HT1080 (cell line): ENCODE measurements at places on chromosomes 5 and 9. TPM values are rescaled to one million over a fixed set of nuclear protein-coding genes. Genes with fewer than 3 reads are reported as not detected.

FGD3 gene
- 0.06 TPM in 1 of 2 replicates, not detected in the other for total RNA-seq

- DNase-seq = no peak
These were observed 111.1 kb downstream of the SGCD start for GRCh38 chr5:156438076-156438475.

- DNase-seq = no peak
These were observed 93.7 kb upstream of the ERBIN start for GRCh38 chr5:65832603-65833228.

DNA sequence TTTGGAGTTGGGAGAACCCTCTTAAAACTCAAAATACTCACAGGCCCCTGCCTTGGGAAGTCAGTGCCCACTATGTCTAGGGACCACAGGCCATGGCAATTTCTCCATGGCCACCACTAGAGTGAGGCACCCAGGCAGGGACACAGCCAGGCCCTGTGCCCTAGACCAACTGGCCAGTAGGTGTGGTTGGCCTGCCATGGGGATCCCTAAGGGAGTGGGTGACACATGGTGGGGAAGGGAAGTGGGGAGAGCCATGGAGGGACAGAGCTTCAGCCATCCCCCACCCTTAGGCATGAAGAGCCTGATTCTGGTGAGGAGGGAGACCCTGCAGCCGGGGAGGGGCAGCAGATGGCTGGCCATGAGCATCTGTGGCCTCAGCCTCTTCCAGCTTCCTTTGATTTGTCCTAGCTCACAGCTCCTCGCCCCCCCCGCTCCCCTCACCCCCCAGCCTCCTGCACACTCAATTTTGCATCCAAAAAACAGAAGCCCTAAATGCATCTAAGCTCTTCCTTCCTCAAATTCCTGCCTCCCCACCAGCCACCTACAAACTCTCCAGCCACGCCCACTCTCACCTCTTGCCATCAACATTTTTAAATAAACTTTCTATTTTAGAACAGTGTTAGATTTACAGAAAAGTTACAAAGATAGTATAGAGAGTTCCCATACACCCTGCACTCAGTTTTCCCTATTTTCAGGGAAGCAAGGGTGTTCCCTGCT is 1.6 kb upstream of the DBN1 start:
- DNase-seq = no peak

DNA sequence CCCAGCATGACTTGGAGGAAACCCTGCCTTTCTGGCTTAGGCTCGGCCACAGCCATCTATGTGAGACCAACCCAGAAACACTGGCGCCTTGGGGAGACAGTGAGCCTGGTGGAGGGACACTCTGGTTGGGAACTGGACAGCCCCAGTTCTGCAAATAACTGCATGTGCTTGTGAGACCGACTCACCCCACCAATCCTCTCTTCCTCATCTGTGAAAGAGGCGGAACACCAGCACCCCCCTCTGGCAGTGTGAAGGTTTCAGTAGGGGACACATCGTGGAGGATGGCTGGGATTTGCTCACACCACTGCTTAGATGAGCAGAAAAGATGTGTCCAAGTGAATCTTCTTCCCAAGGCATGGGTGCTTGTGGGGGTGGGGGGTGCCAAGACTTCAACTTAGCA is 43.4 kb upstream of the N4BP3 start:
- DNase-seq = peak; percentile 31
